ENCODE measurements at places on chromosomes 5 and 9.

DNA sequence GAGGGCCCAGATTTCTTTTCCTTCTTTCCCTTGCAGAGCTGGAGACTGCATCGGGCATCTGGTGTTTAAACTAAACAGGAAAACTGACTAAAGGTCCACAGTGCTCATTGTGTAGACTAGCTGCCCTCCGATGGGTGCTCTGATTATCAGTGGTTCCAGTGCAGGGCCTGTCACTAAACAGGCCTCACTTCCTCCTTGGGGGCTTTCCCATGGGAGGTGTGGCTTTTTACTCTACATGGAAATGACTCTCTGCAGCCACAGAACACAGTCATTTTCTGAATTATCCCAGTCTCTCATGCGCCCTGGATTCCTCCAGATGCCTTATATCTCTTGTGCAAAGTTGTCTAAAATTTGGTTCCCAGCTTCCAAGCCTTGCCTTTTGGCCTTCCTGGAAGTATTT, 199.2 kb downstream of the TRIO start:
- no peak for DNase-seq

- DNase-seq: no peak
Observed at GRCh38 chr5:9540791-9541190, 5.1 kb downstream of the SEMA5A start.

DNA sequence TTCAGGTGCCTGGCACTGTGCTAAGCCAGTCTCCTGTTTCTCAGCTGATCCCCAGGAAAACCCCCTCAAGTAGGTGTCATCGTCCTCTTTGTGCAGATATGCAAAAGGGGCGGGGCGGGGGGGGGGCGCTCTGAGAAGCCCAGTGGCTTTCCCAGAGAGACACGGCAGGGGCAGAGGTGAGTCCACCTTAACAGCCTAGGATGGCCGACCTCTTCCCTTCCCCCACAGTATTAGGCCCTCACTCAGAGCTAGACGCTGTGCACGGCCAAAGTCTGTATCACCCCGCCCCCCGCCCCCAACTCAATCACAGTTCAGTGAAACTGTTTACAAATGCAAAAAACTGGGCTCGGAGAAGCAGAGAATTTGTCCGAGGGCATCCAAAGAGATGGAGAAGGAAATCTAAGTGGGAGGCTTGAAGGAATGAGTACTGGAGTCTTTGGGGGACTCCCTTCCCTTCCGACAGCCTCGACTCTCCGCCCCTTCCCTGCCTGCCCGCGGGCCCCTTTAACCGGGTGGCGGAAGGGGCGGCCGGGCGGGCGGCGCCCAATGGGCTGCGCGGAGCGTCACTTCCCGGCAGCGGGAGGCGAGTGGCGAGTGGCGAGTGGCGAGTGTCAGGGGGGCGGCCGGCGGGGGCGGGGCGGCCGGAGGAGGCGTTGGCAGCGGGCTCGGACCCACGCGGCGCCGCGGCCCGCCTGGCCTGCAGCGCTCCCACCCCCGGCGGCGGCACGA, at the start of gene ERGIC1:
Gene ERGIC1 (plus strand): TSS at position 566 of the 729 bp plus-strand sequence. CDS start 163 bp downstream, at position 729.
- DNase-seq: no peak

GRCh38 chr5:14281746-14282181, 138.6 kb downstream of the TRIO start:
- no peak for DNase-seq

DNA sequence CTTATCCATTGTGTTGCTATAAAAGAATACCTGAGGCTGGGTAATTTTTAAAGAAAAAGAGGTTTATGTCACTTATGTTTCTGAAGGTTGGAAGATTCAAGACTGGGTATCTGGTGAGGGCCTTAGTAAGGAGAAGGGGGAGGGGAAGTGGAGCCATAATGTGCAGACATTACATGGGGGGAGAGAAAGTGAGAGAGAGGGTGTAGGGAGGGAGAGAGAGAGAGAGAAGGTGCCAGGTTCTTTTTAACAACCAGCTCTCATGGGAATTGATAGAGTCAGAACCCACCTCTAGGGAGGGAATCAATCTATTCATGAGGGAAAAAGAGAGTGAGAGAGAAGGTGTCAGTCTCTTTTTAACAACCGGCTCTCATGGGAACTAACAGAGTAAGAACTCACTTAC, 29.5 kb downstream of the SPEF2 start:
- DNase-seq: no peak

DNA sequence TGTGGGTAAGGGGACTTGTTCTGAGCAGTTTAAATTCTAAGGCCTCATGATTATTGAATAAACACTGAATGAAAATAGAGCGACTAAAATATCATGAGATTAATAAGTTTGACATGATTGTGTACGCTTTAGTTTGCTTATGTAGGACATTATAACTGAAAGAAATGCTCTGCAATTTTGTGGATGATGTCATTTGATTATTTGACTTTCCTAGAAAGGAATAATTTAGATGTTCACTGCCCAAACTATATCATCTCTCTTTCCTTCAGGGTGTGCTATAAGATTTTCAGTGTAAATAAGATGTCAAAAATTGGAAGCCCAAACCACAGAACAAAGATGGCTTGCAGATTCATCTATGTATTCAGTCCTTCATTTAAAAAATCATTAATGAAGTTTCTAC, 115.7 kb upstream of the MTAP start:
- no peak for DNase-seq

- no peak for DNase-seq
Observed at GRCh38 chr5:165397516-165397915, 1892.1 kb downstream of the MAT2B start.

- no peak for DNase-seq
Observed at GRCh38 chr5:176133289-176133870, 104.8 kb upstream of the SIMC1 start.

- no peak for DNase-seq
Observed at GRCh38 chr5:146007270-146007669, 70.9 kb downstream of the SH3RF2 start.

GRCh38 chr5:179829732-179830435, 9.2 kb downstream of the SQSTM1 start:
- no peak for DNase-seq

DNA sequence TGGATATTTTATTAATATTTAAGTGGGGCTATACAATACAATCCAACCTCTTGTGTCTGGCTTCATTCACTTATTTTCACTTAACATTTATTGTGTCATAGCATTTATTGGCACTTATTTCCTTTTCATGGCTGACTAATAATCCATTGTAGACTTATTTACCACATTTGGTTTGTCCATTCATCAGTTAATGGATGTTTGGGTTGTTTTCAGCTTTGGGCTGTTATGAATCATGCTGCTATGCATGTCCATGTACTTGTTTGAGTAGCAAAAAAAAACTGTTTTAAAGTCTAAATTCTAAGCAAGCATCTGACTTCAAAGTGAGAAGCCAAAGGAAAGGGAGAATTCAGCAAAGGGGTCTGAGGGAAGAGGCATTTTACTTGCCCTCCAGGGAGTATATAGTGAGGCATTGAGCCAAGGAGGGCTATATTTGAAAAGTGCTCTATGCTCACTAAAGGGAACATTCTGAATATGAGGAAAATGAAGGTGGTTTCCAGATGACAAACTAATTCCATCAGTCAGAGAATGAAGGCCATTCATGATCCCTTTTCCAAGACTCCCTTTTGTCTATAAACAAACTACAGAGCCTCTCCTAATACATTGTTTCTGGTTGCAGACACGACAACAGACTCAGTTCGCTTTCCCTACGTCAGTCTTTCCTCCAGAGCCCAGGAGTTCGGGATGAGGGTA, 532.8 kb upstream of the KLF4 start:
- no peak for DNase-seq

GRCh38 chr9:15972760-15973159, 419.9 kb downstream of the CCDC171 start:
- DNase-seq: no peak

GRCh38 chr9:135348788-135349150, 130.8 kb upstream of the PPP1R26 start:
- DNase-seq: no peak

DNA sequence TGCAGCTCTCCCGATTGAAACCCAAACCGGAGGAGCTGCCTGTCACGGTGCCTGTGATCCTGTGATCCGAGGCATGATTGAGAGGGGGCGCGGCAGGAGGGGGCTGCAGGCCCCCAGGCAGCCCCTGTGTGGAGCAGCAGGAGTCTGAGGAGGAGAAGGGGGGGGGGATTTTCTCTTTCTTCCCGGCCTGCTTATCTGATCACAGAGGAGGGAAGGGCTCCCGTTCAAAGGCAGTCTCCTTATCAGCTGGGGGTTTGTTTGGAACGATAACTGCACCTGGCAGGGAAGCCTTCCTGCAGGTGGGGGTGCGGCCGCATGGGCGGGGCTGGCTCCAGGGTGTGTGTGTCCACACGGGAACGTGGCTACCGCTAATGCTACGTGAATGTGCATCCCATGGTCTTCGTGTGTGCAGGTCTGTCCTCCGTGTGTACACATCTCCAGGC, 38.4 kb downstream of the LMX1B start:
- no peak for DNase-seq

GRCh38 chr9:87610200-87611155, 112.8 kb downstream of the DAPK1 start:
- DNase-seq: no peak

GRCh38 chr9:124281931-124282371, 24.2 kb downstream of the NEK6 start:
- no peak for DNase-seq

DNA sequence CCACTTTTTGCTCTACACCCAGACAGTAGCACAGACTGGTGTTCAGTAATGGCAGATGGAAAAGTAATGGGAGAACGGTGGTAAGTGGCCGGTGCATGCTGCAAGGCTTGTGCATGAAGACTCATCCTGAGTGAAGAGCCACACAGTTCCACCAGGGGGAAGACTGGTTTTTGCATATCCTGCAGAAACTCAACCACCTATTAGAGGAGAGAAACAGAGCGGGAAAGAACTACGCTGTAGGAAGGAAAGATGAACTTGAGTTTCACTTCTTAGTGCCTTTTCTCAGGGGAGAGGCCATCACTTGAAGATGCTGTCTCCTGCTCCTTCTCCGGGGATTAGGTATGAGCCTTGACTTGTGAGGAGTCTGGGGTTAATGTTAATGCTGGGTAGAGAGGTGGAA, 9.4 kb upstream of the PRSS3 start:
- no peak for DNase-seq

GRCh38 chr5:67695369-67695768, 498.8 kb upstream of the CD180 start:
- DNase-seq: no peak

DNA sequence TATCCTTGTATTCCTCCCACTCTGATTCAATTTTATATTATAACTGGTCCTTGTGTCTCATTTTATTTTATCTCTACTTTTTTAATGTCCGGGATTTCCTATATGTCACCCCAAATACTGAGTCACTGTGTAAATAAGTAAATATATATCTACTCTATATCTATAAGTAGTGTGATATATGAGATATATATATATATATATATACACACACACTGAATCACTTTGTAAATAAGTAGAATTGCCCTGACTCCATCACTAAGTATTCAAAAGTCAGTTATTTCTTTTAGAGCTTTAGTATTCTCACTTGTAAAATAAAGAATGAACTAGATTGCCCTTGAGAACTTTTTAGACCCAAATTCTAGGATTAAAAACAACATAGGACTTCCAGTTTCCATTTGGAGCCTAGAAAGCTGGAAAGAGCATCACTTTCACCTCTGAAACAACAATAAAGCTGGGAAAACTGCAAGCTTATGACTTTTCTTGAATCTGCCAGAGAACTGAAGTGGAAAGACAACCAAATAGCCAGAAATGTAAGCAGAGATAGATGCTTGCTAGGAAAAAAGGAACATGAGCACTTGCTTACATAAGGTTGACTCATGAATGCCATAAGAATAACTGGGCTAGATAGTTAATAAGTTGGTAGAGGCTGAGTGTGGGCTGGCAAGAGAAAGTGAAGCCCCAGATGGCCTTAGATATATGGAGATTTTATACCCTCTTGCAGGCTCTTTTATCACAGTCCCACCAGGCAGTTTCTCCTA, 171.1 kb upstream of the TLX3 start:
- DNase-seq: no peak

DNA sequence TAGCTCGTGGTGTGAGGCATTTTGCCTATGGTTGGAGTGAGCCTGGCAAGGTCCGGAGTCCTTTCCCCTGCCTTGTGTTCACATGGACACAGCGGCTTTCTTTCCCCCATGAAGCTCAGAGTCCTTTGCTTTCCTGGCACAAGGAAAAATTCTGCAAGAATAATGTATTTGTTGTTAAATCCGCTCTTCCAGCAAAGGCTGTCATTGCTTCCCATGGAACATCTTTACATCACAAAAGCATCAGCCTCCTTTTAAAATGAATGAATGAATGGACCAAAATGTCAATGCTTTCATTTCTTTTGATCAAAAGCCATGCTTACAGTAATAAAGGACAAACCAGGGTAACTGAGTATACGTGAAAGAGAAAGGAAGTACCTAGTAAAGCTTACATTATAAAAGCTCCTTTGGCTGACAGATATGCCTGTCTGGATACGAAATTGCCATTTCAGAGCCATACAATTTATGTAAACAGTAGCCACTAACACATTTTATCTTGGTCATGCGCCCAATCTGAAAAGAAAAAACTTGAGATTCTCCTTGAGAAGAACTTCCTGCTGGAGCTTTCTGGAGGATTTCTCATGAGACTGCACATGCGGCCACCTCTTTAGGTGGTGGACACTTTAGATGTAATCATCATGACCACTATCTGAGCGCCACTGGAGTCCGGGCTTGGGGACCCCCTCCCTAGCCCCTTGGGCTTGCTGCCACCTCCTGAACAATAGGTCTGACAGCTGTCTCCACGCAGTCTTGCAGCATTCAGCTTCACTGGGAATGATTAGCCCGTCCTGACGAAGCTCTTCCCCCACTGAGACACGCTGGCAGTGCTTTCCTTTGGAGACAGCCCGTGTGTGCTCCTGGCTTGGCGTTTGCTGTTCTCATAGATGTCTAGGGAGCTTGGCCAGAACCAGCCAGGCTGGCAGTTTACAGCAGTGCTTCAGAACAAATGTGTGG, 355.9 kb downstream of the ADAMTS6 start:
- DNase-seq: no peak

DNA sequence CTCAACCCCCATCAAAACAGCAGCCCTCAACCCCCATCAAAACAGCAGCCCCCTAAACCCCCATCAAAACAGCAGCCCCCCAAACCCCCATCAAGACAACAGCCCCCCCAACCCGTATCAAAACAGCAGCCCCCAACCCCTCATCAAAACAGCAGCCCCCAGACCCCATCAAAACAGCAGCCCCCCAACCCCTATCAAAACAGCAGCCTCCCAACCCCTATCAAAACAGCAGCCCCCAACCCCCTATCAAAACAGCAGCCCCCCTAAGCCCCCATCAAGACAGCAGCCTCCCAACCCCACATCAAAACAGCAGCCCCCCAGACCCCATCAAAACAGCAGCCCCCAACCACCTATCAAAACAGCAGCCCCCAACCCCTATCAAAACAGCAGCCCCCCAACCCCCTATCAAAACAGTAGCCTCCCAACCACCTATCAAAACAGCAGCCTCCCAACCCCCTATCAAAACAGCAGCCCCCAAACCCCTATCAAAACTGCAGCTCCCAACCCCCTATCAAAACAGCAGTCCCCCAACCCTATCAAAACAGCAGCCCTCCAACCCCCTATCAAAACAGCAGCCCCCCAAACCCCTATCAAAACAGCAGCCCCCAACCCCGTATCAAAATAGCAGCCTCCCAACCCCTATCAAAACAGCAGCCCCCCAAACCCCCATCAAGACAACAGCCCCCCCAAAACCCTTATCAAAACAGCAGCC, 1.2 kb downstream of the TPPP start:
- DNase-seq: no peak

Data from NCI-H1694 (cell line).